ENCODE measurements at places on chromosomes 16 and 17.

DNA sequence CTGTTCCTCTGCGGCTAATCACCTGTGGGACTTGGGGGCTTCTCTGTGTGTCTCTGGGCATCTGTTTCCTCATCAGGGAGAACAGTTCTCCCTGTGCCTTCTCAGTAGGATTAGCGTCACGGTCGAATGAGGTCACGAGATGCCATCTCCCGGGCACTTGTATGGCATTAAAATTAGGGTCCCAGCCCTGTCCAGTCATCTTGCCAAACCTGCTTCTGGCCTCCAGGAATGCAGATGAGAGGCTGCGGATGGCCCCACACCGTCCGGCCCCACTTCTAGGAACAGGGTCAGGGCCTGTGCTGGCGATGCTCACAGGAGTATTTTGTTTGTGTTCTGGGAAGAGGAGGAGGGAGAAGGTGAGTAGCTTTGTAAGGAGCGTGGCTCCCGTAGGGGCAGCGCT lies 58.5 kb downstream of the OR1D5 start:
- DNase-seq, result no peak

- DNase-seq, result no peak
Observed at GRCh38 chr17:71753070-71753469, 367.8 kb upstream of the SOX9 start.

DNA sequence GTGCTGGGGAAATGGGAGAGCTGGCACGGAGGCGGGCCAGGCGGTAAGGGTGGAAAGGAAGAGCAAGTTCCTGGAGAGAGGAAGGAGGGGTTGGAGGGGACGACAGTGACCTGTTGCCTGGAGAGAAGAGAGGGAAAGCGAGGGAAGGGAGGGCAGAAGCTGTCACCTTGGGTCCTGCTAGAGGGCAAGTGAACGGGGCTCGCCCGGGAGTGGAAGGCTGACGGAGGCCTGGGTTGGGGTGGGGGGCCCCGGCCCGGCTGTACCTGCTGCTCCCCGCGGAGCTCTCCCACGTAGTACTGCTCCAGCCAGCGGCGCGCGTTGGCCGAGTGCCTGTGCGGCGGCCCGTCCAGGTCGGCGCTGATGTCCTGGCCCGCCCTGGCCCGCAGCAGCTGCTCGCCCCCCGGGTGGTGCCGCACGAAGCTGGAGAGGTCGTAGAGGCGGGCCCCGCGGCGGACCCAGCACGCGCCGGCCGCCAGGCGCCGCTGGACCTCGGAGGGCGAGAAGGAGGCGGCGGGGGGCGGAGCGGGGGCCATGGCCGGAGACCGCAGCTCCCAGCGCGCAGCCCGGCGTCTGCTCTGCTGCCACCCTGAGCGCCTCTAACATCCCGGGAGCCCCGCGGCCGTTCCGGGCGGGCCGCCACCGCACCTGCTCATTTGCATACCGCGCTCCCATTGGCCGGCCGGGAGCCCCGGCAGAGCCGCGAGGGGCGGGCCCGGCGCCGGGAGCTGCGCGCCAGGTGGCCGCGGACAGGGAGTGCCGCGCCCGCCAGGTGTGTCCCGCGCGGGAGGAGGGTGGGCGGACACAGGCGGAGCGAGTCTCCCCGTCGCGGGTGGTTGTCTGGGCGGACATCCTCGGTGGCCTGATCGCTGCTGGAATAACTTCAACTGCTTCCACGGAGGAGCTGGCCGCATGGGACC lies at the start of gene FA2H:
Gene FA2H (minus strand): TSS at position 598 of the 917 bp plus-strand sequence. CDS start 65 bp downstream, at position 533.
- peak; percentile 59 for DNase-seq

- DNase-seq, result no peak
Observed at GRCh38 chr17:60472449-60472848, 50.2 kb downstream of the CHCT1 start.

DNA sequence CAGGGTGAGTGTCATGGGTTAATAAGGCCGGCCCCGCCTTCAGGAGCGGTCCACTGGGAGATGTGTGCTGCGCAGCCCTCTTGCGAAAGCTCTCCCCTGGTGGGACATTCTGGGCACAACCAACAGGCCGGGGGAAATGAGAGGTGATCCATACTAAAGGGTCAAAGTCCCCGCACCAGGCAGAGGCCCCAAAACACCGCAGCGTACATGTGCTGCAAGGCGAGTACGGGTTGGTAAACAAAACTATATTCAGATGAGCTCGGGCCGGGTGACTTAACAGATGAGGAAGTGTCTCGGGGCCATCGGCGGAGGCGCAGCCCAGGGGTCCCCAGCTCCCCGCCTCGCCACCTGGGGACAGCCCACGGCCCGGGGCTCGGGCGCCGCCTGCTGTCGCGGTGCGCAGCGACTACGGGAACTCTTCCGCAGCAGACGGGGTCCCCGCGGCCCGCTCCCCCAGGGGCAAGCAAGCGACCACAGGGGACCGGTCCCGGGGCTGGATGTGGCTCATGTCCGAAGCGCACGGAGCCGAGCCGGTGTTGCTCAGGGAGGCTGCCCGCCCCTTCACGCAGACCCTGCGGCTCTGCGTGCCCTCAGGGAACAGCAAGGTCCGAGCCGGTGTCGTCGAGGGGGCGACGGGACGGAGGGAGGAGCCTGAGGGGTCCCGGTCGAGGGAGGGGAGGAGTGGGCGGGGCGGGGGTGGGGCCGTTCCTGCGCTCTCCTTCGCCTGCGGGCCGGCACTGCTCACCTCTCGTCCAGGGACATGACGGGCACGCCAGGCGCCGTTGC lies at the start of gene RAB37:
Gene RAB37 (plus strand): TSS at position 744 of the 786 bp plus-strand sequence. CDS start 17 bp downstream, at position 761.
- DNase-seq, result no peak

- DNase-seq, result no peak
Observed at GRCh38 chr17:21298983-21299519, 14.5 kb downstream of the MAP2K3 start.

GRCh38 chr17:64131606-64132270 lies 1.8 kb upstream of the ERN1 start:
- DNase-seq, result no peak

DNA sequence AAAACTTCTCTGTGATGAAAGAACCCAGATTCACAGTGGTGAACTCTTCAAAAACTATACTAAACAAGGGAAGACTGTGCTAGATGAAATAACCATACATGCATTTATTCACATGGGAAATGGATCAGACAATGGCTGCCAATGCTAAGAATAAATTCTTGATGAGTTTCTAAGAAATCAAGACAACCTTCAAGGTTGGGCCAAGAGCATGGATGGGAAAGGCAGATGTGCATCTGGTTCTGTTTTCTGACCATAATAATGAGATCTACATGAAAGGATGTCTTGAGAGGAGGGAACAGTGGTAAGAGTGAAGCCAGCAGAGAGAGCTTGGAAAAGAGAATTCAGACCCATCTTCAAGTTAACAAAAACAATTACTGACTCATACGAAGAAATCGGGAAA lies 31.4 kb downstream of the ANKRD11 start:
- DNase-seq, result no peak

GRCh38 chr16:68403704-68404103 lies 44.6 kb downstream of the SMPD3 start:
- DNase-seq, result no peak

- DNase-seq, result no peak
Observed at GRCh38 chr17:63354256-63354655, 91.8 kb downstream of the CYB561 start.

DNA sequence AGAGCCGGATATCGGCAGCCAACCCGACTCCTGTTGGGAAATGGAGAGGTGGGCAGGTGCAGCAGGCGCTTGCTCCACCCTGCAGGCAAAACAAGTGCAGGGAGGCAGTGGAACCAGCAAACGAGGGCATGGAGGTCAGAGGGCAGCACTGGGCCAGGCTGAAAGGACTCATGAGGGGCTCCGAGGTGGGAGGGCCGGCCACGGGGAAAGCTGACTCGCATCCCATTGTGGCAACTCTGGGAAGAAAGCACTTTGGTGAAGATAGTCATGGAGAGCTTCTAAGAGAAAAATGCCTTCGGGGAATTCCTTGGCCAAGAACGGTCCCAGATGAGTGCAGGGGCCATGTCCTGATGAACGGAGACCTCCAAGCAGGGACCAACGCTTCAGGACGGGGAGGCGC lies 4.4 kb downstream of the CYBC1 start:
- DNase-seq, result no peak

GRCh38 chr17:78108726-78109488 lies 19.6 kb downstream of the TMC6 start:
- no peak for DNase-seq

- DNase-seq, result no peak
Observed at GRCh38 chr16:57508035-57508425, 21.7 kb upstream of the DOK4 start.

GRCh38 chr17:51636291-51636690 lies 375.9 kb downstream of the UTP18 start:
- DNase-seq, result no peak

- DNase-seq, result peak; percentile 25
Observed at GRCh38 chr17:36721560-36722120, 120.3 kb downstream of the MRM1 start.

DNA sequence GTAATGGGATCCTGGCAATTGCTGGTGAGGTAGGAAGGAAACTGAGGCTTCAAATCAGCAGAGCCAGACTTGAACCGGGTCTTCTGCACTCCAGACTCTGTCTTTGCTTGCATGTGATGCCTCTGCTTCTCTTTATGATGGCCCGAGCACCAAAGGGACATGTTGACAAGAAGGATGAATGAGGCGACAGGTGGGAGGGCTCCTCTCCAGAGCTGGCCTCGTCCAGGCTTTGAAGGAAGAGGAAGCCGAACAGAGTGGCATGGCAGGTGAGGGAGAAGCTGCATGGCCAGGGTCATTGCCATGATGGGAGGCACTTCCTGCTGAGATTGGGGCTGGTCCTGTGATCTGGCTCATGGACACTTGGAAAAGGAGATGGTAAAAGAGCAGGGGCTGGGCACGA lies 40.8 kb downstream of the AKAP1 start:
- DNase-seq, result no peak

DNA sequence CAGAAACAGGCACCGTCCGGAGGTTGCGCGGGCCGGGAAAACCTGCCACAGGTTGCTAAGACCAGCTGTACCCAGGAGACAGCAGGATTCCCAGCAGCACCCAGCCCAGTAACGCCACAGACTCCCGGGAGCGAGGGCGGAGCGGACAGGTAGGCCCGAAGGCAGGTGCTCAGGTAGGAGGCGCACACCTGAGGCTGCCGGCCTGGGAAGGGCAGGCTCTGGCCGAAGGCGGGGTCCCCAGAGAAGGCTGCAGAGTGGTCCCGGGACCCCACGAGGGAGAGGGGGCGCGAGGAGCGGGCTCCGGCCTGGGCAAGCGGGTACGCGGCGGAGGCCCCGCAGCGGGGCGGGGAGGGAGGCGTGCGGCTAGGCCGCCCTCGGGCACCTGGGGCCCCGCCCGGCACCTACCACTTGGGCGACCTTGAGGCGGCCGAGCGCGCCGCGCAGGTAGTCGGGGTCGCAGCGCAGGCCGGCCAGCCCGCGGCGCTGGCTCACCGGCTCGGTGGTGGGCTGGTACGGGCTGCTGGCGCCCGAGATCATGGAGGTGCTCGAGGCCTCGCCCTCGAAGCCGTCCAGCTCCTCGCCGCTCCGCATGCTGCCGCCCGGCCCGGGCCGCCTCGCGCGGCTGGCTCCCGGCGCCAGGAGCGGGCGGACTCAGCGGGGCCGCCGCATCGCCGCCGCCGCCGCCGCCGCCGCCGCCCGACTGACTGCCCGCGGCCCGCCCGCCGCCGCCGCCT lies 441 bp downstream of the CMTM4 start:
- DNase-seq, result peak; percentile 9

GRCh38 chr17:42817866-42818265 lies 6.2 kb downstream of the BECN1 start:
- DNase-seq, result no peak

GRCh38 chr17:7508846-7509245 lies 24.7 kb downstream of the POLR2A start:
- DNase-seq, result no peak

GRCh38 chr16:67428146-67428731 lies 2.7 kb upstream of the HSD11B2 start:
- DNase-seq, result peak; percentile 58

DNA sequence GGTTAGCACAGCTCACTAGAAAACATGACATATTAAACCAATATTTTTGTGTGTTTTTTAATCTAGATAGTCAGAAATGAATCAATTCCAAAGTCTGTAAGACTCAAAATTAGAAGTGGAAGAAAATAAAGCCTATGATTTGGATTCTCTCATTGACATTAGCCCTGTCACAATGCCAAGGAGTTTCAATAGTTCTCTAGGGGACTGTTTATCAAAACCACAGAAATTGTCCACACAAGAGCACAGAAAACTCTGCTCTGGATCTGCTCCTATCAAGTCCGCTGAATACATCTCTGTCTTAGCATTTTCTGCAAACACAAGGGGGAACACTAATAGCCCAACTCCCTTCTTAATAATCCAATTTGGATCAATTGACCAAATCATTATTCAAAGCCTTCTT lies 152.0 kb downstream of the HS3ST3B1 start:
- DNase-seq, result no peak

DNA sequence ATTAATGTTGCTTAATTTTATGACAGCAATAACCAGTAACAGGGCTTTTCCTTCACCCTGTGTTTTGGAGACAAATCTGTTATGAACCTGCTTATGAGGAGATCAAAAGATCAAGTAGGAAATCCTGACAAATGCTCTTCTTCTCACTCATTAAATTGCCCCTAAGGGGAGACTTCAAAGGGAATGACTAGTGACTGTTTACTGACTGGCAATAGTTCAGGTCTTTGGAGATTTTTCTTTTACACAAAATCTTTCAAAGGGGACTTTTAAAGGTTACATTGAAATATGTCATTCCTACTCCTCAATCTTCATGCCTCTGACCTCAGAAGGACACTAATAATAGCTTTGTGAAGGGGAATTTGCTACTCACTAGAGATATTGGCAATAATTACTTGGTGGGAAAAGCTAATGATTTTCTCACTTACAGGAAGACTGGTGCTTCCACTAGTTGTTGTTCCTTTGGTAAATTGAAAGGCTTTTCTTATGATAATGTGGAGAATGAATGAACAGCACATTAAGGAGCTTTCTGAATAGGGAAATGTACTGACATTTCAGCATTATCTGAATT lies 292.9 kb upstream of the CA10 start:
- DNase-seq, result no peak

DNA sequence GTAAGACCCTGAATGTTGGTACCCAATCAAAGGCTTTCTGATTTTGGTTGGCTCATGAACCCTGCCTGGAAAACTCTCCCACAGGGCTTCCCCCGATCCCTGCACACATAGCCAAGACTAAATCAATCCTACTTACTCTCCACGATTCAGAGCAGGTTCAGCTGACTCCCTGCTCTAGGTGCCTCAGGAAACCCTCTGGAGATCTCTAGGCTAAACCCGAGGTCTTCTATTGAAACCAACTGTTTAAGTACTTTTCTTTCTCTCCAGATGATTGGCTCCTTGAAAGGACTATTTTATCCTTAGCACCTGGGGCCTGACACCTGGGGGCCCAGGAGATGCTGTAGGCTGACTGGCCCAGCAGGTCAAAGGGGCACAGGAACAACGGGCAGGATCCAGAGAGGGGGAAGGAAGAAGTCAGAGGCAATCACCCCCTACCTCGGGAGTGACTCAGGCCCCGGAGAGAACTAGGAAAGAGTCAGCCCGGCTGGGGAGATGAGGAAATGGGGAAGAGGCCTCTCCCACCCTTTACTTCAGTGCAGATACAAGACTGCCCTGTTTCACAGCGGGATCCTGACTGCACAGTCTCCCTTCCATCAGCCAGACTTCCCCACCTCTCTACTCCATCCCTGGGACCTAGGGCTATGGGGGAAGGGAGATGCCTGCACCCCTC lies 2.0 kb downstream of the TBC1D10B start:
- no peak for DNase-seq

- DNase-seq, result peak; percentile 47
Observed at GRCh38 chr17:77609553-77610517, 348.7 kb upstream of the TNRC6C start.

- no peak for DNase-seq
Observed at GRCh38 chr17:19727501-19728078, 11.2 kb upstream of the SLC47A2 start.
